Spinal cord (tissue), 10 donors: ENCODE measurements at places on chromosomes 3 and 15. TPM values are rescaled to one million over a fixed set of nuclear protein-coding genes. Genes with fewer than 3 reads are reported as not detected.

The TM4SF18 gene
- 12.4 TPM for total RNA-seq

The KLHL40 gene
- 0.11 TPM for total RNA-seq

The EPHA6 gene
- total RNA-seq: 19.3 TPM

The TLR9 gene
- total RNA-seq: 0.11 TPM

The TMEM207 gene
- total RNA-seq: not detected

The CAMKV gene
- 54.0 TPM for total RNA-seq

The GALNT15 gene
- 10.4 TPM for total RNA-seq

The ST6GAL1 gene
- 33.5 TPM for total RNA-seq

The CYP8B1 gene
- not detected for total RNA-seq
